ENCODE measurements at places on chromosomes 11 and 22.

DNA sequence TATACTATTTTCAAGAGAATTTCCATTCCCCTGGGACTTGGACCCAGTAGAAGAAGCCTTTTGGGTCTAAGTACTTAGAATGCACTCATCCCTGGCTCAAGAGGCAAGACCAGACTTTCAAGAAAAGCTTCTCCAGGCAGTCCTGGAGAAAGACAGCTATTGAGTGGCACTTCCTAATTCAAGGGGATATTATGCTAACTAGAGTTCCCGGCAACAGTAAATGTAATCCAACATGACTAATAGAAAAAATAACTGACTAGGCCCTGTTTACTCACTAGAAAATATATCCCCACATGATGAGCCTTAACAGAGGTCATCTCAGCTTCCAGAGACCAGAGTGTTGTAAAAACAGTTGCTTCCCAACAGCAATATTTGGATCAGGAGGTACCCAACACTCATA is 47.2 kb upstream of the AKIP1 start:
- no peak for DNase-seq

DNA sequence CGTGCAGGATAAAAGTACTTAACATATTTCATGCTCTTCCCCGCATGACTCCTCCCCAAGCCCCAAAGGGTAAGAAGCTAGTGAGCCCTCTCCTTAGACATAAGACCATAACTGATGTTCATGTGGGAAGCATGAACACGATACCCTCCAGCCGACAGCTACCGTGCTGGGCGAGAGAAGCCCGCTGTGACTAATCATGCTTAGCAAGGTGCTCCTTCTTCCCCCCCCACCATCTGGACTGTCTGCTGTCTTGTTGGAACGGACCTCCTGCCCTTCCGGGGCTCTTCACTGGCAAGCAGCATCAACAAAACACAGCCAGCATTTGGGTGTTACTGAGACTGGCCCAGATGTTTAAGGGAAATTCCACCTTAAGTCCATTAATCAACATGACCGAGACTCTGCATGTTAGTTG is 200.6 kb downstream of the DBX1 start:
- DNase-seq: no peak

- DNase-seq: no peak
These were observed 88.2 kb downstream of the CELSR1 start for GRCh38 chr22:46449116-46449691.

GRCh38 chr22:46066691-46067090 is 83.6 kb upstream of the PPARA start:
- DNase-seq: no peak

DNA sequence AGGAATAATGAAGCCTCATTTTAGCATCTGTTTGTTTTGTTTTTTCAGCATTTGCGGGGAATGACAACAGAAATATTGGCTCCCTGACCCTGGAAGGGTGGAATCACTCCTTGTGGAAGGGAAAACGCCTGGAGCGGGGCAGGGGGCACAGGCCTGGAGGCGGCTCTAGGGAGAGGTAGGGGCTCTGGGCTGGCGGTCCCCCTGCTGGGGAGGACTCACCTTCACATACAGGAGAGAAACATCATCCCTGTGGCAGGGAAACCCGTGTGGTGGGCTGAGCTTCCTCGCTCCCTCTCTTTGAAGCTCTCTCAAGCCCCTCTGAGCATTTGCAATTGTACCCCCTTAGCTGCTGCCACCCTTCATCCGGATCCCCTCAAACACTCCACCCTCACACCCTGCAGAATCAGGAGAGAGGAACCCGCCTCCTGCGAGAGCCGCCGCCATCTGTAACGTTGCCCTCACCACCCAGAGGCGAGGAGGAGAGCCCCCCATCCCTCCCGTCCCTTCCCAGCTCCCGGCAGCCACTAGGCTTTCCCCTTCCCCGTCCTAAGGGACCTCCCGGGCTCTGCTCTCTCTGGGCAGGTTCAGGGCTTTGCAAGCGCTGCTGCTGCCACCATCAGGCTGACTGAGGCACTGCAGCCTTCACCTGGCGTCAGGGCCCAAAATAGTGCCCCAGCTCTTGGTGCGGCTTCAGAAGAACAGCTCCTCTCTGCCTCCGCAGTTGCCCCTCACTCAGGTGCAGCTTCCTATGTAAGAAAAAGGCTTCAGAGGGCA is 10.4 kb downstream of the KIRREL3 start:
- DNase-seq: peak; percentile 76
